Upper lobe of left lung (tissue), 6 donors: ENCODE measurements at places on chromosomes 2 and 18. TPM values are rescaled to one million over a fixed set of nuclear protein-coding genes. Genes with fewer than 3 reads are reported as not detected.

GRCh38 chr2:46735108-46735691 lies 180.4 kb downstream of the MCFD2 start:
- no peak for DNase-seq

INPP5D gene
- 36.2 TPM for total RNA-seq

PKDCC gene
- 71.4 TPM for total RNA-seq

DNA sequence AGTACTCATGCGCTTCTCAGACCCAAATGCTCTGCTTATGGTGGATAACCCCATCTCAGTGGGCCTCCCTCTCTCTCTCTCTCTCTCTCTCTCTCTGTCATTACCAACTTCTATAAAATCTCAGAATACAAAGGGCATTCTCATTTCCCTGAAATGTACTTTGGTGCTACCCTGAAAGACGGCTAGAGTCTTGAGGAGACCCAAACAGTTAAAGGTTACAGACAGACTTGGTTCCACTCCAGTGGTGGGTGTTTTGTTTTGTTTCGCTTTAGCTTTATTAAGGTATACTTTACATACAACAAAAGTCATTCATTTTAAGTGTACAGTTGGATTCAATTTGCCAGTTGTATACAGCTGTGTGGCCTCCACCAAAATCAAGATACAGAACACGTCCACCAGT lies 60.9 kb downstream of the BCL11A start:
- no peak for DNase-seq

GRCh38 chr18:44098551-44099098 lies 582.1 kb upstream of the SETBP1 start:
- no peak for DNase-seq

SLC4A5 gene
- 7.6 TPM for total RNA-seq

SCTR gene
- total RNA-seq: 15.6 TPM

- peak; percentile 64 for DNase-seq
Measured at GRCh38 chr2:10413991-10414451, 34.1 kb downstream of the ODC1 start.

GRCh38 chr18:7084080-7085065 lies 33.2 kb downstream of the LAMA1 start:
- no peak for DNase-seq

DNA sequence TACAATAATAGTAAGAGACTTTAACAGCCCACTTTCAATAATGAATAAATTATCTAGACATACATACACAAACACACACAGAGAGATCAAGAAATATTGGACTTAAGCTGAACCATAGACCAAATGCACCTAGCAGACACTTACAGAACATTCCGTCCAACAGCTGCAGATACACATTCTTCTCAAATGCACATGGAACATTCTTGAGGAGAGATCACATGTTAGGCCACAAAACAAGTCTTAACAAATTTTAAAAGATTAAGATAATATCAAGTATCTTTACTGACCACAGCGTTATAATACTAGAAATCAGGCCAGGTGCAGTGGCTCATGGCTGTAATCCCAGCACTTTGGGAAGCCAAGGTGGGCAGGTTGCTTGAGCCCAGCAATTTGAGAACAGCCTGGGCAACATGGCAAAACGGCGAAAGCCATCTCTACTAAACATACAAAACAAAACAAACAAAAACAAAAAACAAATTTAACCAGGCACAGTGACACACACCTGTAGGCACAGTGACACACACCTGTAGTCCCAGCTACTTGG lies 7.4 kb downstream of the CERKL start:
- no peak for DNase-seq

- no peak for DNase-seq
Measured at GRCh38 chr2:6665093-6666045, 200.3 kb downstream of the CMPK2 start.

- DNase-seq: no peak
Measured at GRCh38 chr18:44823286-44823685, 142.6 kb downstream of the SETBP1 start.

- DNase-seq: no peak
Measured at GRCh38 chr18:75323821-75324585, 103.5 kb downstream of the SMIM21 start.

AKAIN1 gene
- not detected for total RNA-seq

ABCB6 gene
- 22.9 TPM for total RNA-seq

DNA sequence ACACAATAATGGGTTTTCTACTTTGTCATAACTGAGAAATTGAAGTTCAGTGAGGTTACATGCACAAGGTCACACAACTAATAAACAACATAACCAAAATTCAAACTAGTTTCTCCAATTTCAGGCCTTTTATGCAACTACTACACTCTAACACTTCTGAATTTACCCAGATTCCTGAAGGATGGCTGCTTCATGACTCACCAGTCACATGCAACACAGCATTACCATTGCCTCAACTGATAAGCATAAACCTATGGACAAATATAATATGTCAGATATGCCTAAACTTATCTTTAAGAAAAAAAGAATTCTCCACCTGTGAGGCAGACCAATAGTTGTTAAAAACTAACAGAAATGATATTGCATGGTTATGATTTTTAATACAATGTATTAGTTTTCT lies 586.5 kb upstream of the SLC8A1 start:
- DNase-seq: no peak

DNA sequence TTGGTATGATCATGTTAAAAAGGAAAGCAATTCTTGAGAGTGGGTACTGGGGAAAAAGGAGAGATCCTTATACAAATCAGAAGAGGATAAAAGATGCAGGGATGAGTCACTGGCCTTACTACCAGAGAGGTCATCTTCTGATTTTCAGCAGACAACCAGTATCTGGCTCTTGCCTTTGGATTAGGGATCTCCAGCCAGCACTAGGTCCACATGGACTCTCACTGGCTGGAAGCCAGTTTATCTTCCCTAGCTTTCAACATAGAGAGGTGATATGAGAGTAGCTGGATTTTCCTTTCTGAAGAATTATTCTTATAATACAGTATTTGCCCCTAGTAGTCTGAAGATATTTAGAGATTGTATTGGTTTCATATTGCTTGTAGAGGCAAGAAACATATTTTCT lies 30.2 kb downstream of the CERKL start:
- no peak for DNase-seq

CNDP1 gene
- not detected for total RNA-seq

DNA sequence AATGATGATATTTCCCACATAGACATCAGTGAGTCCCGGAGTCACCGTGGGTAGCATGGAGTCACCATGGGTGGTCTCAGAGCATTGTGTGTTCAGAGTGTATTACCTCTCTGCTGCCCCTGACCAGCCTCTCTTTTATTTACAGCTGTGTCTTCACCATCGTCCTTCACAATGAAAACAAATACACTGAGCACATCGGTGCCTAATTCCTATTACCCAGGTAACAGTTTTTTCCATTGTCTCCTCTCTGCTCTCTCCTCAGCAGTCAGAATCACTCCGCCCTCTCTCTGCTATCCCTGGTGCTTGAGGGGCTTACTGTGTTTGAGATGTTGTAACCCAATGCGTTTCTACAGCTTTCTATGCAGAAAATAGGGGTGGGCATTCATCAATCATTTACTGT lies 361.5 kb upstream of the RAB12 start:
- DNase-seq: no peak

- no peak for DNase-seq
Measured at GRCh38 chr18:7321831-7322230, 90.9 kb downstream of the LRRC30 start.

GRCh38 chr2:40332191-40332826 lies 119.6 kb downstream of the SLC8A1 start:
- no peak for DNase-seq

- no peak for DNase-seq
Measured at GRCh38 chr2:46034535-46034934, 262.7 kb upstream of the EPAS1 start.

NPPC gene
- total RNA-seq: not detected

CRYGD gene
- total RNA-seq: not detected

GRCh38 chr2:172970660-172971059 lies 105.0 kb upstream of the MAP3K20 start:
- DNase-seq: no peak

DNA sequence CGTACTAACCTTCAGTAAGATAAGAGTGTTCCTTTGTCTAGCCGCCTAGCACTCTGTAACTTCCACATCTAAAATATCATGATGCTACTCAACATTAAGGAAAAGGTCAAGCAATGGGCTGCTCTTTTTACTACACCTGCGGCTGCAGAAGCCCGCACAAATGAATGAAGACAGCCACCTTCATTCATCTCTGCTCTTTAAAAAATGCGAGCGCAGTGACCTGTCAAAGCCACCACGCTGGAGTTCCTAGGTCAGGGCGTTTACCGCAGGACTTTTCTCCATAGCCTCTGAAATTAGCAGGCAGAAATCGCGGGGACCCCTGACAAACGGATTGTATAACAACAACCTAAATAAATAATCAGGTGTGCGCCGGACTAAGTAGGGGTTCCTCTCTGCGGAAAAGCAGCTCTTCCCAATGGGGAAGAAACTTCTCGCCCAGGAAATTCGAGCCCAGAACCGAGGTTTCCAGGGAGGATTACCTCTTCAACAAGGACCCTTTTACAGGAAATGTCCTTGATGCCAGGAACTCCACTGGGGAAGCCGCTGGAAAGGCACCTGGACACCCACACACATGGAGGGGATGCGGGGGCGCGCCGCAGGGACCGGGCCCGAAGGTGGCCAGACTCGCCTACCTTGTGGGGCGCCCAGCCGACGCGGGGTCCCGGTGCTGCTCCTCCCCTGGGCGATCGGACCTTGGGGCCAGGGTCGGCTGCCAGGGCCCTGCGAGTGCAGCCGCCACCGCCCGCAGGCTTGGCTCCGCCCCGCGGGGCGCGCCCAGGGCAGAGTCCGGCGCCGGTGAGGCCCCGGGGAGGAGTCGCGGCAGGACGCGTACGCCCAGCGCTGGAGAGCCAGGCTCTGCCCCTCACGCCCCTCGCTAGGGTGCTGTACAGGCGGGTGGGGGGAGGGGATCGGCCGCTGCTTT lies at the start of gene CCDC68:
TSS of gene CCDC68 (minus strand) at position 758 of the 922 bp plus-strand sequence. CDS start 16,670 bp downstream, outside the sequence.
- peak; percentile 74 for DNase-seq

DNA sequence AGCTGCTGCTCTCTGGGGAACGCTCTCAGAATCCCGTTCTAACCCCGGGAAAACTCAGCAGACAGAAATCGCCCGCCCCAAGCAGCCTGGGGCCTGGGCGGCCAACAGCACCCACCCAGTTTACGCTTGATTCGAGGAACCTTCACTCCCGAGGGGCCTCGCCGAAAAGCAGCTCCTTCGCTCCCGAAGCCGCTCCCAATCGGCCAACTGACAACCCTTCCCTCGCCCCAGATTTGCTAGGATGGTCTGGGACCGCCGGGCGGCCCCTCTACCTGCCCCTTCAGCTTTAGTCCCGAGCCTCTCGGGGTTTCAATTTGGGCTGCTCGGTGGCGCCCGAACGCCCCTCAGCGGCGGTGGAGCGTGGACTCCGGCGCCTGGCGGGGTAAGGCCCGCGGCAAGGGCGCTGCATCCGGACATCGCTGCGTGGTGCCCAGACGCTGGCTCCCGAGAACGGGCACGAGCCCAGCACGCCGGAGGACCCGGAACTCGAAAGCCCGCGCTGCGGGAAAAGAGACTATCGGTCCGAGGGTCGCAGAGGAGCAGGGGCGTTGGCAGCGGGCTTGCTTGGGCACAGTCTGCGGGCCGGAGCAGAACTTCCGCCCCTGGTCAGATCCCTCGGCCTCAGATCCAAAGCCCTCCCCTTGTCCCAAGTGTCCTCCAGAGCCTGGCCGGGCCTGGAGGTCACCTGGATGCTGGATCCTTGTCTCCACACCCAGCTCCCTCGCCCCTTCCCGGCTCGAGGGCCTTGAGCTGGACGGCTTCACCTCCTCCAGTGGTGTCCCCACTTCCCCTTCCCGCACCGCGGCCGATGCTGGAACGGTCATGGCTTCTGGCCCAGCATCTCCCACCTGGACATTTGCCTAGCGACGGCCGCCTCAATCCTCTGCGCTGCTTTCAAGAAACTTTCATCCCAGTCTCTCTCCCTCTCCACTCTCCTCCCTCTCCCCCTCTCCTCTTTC lies 3.0 kb upstream of the OTX1 start:
- no peak for DNase-seq

DNA sequence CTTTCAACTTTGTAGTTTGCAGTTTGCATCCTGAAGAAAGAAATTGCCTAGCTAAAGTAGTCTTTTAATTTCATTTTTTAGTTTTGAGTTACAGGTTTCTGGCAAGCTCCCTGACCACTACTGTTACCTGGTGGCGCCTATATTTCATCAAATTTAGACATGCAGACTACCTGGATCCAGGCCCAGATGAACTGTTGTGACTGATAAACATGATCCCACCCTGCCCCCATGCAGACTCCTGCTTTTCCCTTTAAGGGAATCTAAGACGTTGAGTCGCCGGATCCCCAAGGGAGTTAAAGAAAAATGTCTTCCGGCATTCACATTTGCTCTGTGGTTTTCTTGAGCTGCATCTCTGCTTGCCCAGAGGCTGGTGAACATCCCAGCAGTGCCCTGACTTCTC lies 22.2 kb downstream of the METAP1D start:
- no peak for DNase-seq

DNA sequence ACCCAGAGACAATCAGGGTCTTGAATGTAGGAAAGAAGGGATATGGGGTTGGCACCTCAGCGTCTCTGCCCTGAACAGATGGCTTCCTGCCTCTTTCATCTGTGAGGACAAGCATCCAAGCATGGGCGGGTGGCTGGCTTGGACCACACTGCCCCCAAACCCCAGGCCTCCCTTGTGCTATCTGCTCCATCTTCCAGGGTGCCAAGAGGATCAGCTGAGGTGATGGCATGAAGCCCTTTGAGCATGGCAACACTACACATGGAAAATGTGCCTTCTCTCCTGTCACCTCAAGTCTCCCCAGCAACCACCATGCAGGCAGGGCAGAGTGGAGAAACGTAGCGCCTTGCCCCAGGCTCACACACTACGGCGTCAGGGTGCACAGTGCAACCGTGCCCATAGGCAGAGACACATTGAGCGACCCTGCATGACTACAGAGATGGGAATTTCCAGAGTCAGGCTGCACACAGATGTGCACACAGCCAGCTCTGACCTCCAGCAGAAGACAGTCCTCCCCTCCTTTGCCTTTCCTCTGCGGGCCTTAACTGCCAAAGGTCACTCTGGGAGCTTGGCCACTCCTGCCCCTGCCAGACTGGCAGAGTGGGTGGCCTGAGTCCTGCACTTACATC lies 1.5 kb downstream of the KCNIP3 start:
- no peak for DNase-seq

DNA sequence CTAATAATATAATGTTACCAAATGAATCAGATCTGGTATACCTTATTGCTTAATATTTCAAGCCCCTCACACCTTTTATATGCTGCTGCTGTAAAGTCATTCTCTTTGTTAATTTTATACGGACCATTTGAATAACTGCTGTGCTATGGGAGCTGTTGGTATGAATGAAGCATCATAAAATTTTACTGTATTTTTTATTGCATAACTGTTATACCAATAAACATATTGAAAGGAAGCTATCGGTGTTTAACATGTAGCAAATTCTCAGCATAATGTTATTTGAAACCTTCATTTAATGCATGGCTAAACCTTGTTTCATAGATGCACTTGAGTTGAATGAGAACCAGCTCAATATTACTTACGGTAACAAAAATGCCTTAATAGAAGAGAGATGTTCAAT lies 1040.3 kb downstream of the SOCS6 start:
- DNase-seq: no peak

VWA3B gene
- 5.2 TPM for total RNA-seq

GRCh38 chr2:181174611-181175580 lies 194.5 kb downstream of the UBE2E3 start:
- no peak for DNase-seq

GRCh38 chr18:7516266-7517117 lies 50.6 kb upstream of the PTPRM start:
- DNase-seq: no peak

- no peak for DNase-seq
Measured at GRCh38 chr2:39603436-39603835, 62.3 kb upstream of the TMEM178A start.
